ENCODE measurements at places on chromosomes 11 and 22.

GRCh38 chr11:45089251-45089650 lies 57.2 kb upstream of the PRDM11 start:
- peak; percentile 96 for DNase-seq

- no peak for DNase-seq
These were observed 10.5 kb downstream of the TPST2 start for GRCh38 chr22:26579331-26579886.

DNA sequence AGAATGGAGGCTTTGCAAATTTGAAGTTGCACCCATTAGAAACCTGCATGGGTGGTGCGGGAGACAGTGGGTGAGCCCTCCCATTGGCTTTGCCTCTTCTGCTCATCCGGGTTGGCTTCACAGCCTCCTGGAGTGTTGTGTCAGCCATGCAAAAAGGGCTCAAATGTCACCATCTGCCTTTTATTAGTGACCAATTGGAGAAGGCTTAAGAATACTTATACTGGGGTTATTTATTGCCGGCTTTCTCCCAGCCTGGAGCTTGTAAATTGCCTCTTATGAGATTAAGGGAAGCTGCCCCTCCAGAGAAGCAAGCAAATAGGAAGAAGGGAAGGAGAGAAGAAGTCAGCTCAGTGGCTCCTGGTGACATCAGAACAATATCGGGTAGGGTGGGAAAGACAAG lies 182.6 kb downstream of the ST3GAL4 start:
- DNase-seq = no peak

GRCh38 chr11:46183819-46184218 lies 62.6 kb upstream of the PHF21A start:
- peak; percentile 58 for DNase-seq

GRCh38 chr11:124210421-124210820 lies 27.3 kb downstream of the OR10D3 start:
- no peak for DNase-seq

DNA sequence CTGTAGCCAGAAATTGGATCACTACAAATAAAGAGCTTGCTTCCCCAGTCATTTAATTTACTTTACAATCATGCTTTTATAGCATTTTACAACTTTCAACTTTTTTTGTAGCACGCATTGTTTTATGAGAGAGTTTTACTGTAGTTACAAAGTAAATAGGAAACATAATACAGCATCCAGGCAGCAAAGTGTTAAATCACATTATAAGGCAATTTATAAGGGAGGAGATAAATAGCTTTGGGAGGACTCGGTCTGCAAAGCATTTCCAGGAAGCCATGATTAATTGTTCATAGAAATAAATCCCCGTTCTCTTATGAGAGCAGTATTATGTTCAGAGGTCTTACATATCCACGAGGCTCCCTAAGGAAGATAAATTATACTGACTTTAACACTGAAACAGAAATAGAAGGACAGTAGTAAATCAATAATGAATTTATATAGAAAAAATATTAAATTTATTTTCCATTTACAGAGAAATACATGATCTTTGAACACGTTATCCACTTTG lies 792.6 kb upstream of the RAG2 start:
- DNase-seq = no peak

- DNase-seq = no peak
These were observed 86.5 kb upstream of the CSNK2A3 start for GRCh38 chr11:11439591-11439990.

- DNase-seq = no peak
These were observed 14.2 kb downstream of the GAS2 start for GRCh38 chr11:22680628-22681027.

DNA sequence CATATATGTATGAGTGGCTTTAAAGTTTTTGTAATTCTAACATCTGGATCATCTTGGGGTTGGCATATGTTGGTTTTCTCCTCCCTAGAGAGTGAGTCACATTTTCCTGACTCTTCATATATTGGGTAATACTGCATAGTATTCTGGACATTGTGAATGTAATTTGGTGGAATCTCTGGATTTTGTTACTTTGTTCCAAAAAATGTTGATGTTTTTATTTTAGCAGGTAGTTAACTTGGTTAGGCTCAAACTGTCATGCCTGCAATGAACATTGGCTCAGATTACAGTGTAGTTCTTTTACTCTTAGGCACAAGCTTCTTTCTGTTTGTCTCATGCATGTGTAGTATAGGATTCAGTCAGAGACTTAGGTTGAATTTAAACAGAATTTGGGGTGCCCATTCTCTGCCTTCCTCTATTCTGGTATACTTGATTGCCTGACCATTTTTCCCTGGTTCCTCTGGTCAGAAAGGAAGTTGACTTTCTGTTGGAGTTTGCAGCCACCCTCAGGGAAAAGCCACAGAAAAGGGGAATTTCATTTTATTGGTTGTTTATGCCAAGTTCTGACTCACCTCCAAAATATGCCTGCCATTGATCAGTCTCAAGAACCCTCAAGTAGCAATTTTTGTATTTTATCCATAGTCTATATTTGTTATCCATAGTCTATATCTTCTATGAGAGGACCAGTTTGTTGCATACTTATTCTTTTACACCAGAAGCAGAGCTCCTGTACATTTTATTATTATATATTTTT lies 151.7 kb downstream of the UVRAG start:
- peak; percentile 71 for DNase-seq

GRCh38 chr22:46148816-46149511 lies 1.4 kb upstream of the PPARA start:
- peak; percentile 79 for DNase-seq

DNA sequence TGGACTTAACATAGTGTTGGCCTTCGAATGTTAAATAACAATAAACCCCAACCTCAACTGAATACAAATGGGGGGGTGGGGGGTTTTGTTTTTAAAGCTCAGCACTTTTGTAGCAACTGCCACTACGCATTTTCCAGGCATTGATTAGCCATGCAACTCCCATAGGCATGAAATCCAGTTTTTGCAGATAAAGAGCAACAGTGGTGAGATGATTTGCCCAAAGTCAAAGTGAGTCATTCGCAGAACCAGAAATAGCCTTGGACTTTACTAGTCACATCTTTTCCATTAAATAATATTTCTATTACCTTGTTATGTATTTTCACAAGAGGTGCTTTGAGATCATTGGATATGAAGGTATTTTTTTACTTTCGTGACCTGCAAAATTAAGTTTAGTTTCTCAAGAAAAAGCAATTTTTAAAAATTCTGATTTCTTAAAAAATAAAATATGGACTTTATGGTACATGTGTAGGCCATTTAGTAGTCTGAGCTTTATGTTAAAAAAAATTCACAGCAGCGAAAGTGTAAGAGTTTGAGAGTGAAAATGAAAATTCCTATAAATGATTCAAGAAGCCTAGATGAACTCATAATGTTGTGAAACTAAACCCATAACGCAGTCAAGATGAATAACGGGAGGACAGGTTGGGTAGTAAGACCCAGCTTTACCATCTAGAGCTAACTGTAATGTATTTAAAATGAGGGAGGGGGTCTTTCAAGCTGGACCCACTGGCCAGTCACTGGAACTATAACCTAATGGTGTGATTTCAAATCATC lies 1.9 kb upstream of the PHF21A start:
- no peak for DNase-seq

GRCh38 chr11:29009426-29009825 lies 901.2 kb downstream of the METTL15 start:
- no peak for DNase-seq

GRCh38 chr11:60718524-60719316 lies 5.8 kb upstream of the MS4A18 start:
- peak; percentile 51 for DNase-seq

GRCh38 chr11:94938095-94939055 lies 35.0 kb downstream of the CWC15 start:
- DNase-seq = no peak

GRCh38 chr11:83220260-83220659 lies 26.7 kb downstream of the ANKRD42 start:
- no peak for DNase-seq

DNA sequence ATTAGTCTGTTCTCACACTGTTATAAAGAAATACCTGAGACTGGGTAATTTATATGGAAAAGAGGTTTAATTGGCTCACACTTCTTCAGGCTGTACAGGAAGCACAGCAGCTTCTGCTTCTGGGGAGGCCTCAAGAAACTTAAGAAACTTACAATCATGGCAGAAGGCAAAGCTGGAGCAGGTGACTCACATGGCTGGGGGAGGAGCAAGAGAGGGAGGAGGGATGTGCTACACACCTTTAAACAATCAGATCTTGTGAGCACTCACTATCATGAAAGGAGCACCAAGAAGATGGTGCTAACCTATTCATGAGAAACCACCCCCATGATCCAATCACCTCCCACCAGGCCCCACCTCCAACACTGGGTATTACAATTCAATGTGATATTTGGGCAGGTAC lies 381.6 kb downstream of the ETS1 start:
- no peak for DNase-seq

- no peak for DNase-seq
These were observed 228.1 kb downstream of the BUD13 start for GRCh38 chr11:116544721-116545120.

GRCh38 chr11:78549624-78550409 lies 24.8 kb downstream of the NARS2 start:
- DNase-seq = no peak

- DNase-seq = peak; percentile 94
These were observed 13.6 kb downstream of the BCR start for GRCh38 chr22:23193882-23194281.

- DNase-seq = no peak
These were observed 75.6 kb upstream of the ARHGAP32 start for GRCh38 chr11:129267716-129268115.

GRCh38 chr22:46763051-46763705 lies 728 bp downstream of the TBC1D22A start:
- peak; percentile 85 for DNase-seq

DNA sequence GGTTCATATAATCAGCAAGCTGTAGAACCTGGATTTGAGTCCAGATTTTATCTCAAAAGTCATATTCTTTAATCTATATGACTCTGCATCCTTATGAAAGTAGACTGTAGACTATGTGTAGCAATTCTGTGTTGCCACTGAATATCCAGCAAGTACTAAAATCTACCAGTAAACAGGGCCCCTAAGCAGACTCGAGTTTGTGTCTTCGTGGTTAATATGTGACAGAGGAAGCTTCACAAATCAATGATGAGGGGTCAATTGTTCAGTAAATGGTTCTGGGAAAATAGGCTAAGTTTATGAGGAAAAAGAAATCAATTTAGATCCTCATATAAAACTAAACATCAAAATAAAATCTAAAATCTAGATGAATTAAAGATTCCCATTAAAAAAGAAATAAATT lies 648.5 kb upstream of the KIRREL3 start:
- DNase-seq = no peak

GRCh38 chr11:58774164-58774593 lies 42.4 kb upstream of the GLYAT start:
- no peak for DNase-seq

DNA sequence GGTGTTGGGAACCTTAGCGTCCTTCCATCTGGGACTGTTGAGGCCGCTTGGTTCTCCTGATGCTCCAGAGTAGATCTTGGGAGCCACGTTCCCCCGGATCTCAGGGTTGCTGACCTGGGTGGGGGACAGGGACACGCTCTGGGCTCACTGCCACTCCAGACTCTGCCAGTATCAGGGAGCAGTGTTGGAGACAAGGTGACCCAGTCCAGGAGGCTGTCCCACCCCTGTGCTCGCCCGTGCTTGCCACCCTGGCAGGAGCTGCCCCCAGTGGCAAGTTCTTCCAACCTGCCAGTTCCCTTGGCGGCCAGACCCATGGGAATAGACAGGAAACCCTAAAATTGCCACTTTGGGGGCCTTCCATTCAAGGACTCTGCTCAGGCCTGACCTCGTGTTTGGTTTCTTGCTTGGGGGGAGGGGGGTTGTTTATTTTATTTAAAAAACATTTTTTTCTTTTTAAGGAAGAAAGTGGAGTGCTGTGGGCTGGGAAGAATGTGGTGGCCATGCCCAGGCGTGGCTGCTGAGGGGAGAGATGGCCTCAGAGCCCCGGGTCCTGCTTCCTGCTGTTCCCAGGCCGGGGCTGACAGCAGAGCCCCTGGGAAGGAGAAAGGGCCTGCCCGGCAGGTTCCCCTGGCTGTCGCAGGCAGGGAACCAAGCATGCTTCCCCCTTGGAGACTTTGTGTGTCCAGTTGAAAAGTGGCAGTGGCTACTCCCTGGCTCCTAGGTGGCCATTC lies 7.2 kb downstream of the GRK2 start:
- DNase-seq = peak; percentile 92

- DNase-seq = no peak
These were observed 76.2 kb upstream of the TP53I11 start for GRCh38 chr11:45026835-45027234.

GRCh38 chr11:123434911-123435310 lies 4.8 kb downstream of the GRAMD1B start:
- DNase-seq = peak; percentile 58

DNA sequence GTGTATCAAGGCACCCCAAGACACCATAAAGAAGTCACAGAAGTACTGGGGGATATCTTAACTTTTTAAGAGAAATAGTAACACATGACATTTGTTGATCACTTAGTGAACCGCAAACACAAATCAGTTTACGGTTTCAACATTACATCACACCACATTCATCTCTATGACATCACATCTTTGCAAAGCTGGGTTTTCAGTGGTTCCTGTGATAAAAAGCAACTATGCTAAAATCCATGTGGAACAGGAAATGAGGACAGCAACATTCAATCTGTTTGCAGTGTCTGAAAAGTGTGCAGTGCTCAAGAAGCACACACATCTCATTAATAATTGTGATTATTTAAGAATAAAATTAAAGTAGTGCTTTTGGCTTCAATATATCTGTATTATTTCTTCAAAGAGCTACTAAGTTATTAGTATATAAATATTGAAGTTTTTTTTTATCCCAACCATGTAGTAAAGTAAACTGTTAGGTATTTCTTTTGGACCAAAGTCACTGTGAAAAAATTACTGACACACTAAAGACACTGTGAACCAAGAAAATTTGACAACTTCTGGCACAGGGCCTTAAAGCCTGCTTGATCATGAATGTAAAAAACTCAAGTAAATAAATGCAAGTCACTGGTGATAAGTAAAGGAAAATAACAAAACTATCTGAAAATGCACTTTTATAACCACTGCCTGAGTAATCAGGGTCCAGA lies 156.0 kb upstream of the SOX6 start:
- no peak for DNase-seq

GRCh38 chr22:30822216-30823014 lies 127.7 kb downstream of the OSBP2 start:
- DNase-seq = peak; percentile 92

GRCh38 chr11:43852057-43852636 lies 28.5 kb upstream of the ALKBH3 start:
- DNase-seq = peak; percentile 78

- peak; percentile 17 for DNase-seq
These were observed 2.4 kb upstream of the TRIM68 start for GRCh38 chr11:4610258-4610935.

- DNase-seq = peak; percentile 52
These were observed 1.2 kb downstream of the DSCAML1 start for GRCh38 chr11:117795638-117796455.

DNA sequence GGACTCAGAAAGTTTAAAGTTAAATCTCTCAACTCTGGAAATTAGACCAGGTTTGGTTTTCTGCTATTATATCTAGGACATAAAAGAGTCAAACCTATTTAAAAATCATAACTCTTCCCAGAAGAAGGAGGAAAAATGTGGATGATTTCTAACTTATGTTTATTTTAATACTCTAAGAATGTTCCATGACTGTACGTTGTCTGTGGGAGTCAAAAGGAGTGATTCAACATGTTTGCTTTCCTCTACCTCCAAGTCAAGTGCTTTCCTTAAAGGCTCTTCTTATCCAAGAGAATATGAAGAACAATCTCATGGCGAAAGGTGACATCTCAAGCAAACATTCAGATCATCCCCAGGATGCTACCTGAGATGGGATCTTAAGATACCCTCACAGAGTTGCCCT lies 21.6 kb downstream of the OR51E1 start:
- DNase-seq = no peak

- peak; percentile 71 for DNase-seq
These were observed 21.4 kb upstream of the MICAL3 start for GRCh38 chr22:18045794-18046193.
